Thoracic aorta endothelial cell (primary cell): ENCODE measurements at places on chromosomes 6 and 20. TPM values are rescaled to one million over a fixed set of nuclear protein-coding genes. Genes with fewer than 3 reads are reported as not detected.

The LTA gene
- not detected in 2 replicates for total RNA-seq

The ZNF337 gene
- 15.7 and 16.4 TPM in 2 replicates for total RNA-seq

The ZNF341 gene
- total RNA-seq = 2.0 and 2.4 TPM in 2 replicates

The COL9A3 gene
- 0.27 and 0.29 TPM in 2 replicates for total RNA-seq

The FKBP1C gene
- total RNA-seq = 1.4 and 2.3 TPM in 2 replicates

The NUP43 gene
- 54.3 and 68.4 TPM in 2 replicates for total RNA-seq

The MAPK13 gene
- 1.5 and 1.9 TPM in 2 replicates for total RNA-seq

The DNMT3B gene
- total RNA-seq = 3.9 and 6.2 TPM in 2 replicates

The MOCS1 gene
- 10.5 and 15.7 TPM in 2 replicates for total RNA-seq

The TAP1 gene
- 29.4 and 37.5 TPM in 2 replicates for total RNA-seq

The BANF2 gene
- total RNA-seq = not detected in 2 replicates

The CHD6 gene
- 30.9 and 33.1 TPM in 2 replicates for total RNA-seq

The LHFPL5 gene
- not detected in 2 replicates for total RNA-seq

The TUBE1 gene
- total RNA-seq = 27.7 and 29.1 TPM in 2 replicates

The MATN4 gene
- not detected in 2 replicates for total RNA-seq

The PIM1 gene
- total RNA-seq = 2.7 and 4.5 TPM in 2 replicates

The THEMIS gene
- not detected in 2 replicates for total RNA-seq

The KLHDC3 gene
- 85.1 and 93.1 TPM in 2 replicates for total RNA-seq

The RPS6KA2 gene
- 90.3 and 107 TPM in 2 replicates for total RNA-seq
